ENCODE measurements at places on chromosomes 16 and 17.
A peak's percentile ranks its signal among the peaks of the same experiment; 100 is the strongest.

DNA sequence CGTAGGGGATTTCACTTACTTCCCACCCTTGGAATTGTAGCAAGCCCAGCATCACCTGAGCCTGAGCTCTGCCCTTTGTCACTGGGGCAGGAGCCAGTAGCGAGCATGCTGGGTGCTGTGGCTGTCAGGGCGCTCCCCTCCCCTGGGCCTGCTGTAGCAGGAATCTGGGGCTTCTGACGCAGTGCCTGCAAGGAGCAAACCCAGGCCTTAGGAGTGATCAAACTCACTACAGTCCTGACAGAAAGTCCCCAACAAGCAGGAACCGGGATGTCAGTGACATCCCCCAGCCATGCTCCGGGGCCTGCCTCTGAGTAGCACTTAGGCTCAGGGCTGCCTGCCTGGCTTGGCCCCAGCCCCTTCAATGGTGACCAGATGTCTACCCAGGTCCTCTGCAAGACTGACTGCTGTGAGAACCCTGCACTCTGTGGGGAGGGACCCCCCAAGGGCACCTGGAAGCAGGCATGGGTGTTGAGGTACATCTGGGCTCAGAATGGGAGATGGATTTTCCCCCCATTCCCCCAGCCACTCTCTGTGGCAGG lies 23.5 kb downstream of the PLD6 start:
- no peak for DNase-seq

GRCh38 chr17:70716551-70716950 lies 547.2 kb downstream of the KCNJ2 start:
- no peak for DNase-seq

DNA sequence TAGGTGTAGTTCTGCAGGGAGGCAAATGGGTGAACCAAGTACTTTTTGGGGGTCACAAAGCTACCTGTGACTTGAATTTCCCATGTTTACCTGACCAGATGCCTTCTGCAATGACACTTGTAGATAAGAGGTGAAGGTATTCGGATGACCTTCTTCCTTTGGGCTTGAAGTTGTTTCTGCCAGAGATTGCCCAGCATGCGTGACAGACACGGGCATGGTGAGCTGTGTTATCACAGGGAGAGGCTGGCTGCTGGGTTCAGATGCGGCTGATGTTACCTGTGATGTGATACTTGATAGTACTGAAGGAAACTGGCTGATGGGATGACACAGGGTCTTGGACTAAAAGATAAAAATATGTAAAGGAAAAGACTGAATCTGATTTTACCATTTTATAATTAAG lies 14.1 kb downstream of the PKD1L3 start:
- DNase-seq, result no peak

DNA sequence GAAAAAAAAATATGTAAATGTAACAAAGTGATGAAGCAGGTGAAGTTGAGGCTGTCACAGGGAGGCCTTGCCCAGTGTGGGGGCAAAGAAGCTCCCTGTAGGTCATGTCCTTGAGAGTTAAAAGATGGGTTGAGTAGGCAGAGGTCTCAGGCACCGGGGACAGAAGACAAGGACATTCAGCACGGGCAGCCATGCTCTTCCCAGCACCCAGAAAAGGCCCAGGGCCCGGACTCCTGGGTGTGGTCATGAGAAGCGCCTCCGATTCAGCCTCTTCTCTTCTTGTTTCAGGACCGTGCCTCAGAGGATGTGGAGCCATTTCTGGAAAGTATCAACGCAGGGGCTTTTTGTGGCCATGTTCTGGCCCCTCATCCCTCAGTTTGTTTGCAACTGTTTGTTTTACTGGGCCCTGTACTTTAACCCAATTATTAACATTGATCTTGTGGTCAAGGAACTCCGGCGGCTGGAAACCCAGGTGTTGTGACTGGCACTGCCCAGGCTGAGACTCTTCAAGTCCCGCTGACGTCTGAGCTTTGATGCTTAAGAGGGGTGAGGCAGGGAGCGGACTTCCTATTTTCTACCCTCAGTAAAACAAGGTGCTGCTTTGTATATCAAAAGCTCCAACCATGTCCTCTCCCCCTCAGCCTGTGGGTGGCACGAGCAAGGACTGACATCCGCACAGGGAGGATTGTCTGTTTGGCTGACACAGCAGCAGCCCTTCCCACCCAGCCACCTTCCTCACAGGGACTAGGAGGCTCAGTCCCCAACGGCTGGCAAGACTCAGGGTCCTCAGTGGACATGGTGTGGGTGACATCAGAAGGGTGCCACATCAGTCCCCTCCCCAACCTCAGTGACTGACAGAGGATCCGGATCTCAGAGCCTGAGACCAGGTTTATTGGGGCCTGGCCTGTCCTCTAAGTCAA lies 26.5 kb downstream of the PLA2G10 start:
- DNase-seq, result no peak

- no peak for DNase-seq
These were observed 35.8 kb downstream of the CPD start for GRCh38 chr17:30414486-30414885.

GRCh38 chr17:7561028-7561575 lies 617 bp upstream of the SENP3 start:
- peak; percentile 77 for DNase-seq

GRCh38 chr16:89375021-89375420 lies 115.3 kb downstream of the ANKRD11 start:
- no peak for DNase-seq

DNA sequence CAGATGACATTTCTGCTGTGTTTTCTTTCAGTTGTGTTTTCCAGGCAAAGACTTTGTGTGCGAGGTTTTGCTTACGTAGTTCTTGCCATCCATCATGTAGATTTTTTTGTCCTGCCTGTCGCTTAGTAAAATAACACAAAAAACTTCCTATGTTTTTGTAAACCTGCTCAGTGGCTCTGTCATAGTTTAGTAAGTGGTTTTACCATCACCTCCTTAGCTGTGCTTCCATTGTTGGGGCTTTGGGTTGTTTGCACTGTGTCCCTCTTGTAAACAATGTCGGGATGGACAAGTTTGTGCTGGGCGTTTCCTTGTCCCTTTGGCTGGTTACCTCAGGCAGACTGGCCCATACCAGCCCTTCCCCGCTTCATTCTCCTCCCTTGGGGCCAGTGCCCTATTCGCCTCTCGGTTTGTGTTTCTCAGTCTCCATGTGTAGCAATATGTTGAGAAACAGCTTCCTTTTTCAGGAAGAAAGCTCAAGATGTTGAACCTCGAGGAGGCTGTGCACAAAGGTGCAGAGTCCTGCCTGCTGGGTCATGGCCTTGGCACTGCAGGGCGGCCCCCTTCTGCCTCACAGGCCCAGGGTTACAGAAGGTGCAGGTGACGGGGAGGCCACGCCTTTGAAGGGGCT lies 74.6 kb downstream of the KSR1 start:
- DNase-seq, result no peak

- DNase-seq, result peak; percentile 27
These were observed 28.7 kb upstream of the GAS7 start for GRCh38 chr17:10226930-10227695.

GRCh38 chr16:29968205-29968604 lies 5.5 kb upstream of the TAOK2 start:
- no peak for DNase-seq

DNA sequence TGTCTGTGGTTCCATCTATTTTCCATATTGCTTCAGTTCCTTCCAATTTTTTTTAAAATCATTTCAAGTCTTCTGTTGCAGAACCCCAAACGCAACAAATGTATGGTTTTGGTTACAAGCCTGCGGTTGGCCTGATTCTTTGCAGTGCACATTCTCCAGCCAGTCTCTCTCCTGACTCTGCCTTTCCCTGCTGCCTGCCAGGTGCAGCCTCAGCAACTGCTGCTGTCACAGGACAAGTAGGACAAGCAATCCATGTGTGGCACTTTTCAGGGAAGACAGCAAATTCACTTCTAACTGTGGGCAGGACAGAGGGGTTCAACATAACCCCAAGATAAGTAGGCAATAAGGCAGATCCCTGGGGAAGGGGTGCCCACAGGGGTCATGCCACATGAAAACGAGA lies 24.2 kb downstream of the EMP2 start:
- no peak for DNase-seq

DNA sequence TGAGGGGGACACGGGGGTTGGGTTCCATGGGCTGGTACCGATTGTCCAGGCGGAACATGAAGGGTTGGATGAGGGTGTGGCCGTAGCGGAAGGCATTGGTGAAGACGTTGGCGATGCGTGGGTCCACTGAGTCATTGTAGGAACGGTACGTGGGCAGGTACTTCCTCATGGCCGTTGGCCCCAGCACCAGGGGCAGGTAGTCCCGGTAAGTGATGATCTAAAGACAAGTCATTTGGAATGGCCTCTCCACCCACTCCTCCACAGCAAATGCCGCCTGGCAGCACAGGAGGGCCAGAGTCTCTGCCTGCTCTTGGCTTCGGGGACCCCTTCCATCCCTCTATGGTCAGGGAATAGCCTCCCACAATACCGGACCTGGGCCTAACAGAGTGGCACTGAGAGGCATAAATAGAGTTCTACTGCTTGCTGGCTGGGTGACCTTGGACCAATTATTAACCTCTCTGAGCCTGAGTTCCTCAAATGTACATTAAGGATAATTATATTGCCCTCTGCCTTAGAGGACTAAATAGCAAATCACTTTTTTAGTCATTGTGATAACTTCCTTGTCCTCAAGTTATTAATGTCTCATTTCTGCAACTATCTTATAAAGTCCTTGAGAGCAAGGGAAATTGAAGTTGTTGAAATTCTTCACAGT lies 7.2 kb downstream of the MPO start:
- DNase-seq, result no peak

DNA sequence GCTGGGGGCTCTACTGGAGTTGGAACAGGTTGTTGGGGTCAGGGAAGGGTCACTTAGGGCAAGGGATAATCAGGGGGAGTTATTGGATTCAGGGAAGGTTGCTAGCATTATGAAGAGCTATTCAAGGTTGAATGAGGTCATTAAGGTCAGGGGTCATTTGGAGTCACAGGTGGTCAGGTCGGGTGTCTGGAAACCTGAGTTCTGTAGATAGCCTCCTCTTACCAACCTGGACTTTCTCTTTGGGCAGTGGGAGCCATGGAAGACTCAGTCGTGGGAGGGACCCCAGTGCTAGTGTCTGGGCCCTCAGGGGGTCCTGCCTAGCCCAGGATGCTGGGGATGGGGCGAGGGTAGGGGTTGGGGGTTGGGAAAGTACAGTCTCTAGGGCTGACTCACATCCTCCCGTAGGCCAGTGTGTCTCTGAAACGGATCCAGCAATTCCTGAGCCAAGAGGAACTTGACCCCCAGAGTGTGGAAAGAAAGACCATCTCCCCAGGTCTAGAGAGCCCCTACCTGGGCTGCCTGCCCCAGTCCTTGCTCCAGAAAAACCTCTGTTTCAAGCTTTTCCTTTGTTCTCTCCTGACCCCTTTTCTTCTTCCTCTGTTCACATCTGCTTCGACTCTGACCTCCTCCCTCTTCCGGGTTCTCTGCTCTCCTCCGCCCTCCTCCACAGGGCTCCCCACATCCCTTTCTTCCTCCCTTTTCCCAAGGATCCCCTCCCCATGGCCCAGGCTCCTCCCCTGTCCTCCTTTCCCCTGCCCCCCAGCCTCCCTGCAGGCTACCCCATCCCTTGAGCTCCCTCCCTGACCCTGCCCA lies 33.5 kb downstream of the ABCC3 start:
- no peak for DNase-seq

GRCh38 chr16:85311741-85312140 lies 199.5 kb upstream of the CIBAR2 start:
- DNase-seq, result no peak

GRCh38 chr16:1917665-1918350 lies 407 bp downstream of the HS3ST6 start:
- DNase-seq, result no peak

GRCh38 chr17:42517516-42517915 lies 18.5 kb upstream of the NAGLU start:
- peak; percentile 63 for DNase-seq

GRCh38 chr17:28046034-28046825 lies 3.8 kb downstream of the NLK start:
- no peak for DNase-seq

GRCh38 chr17:2050300-2051060 lies 4.4 kb upstream of the HIC1 start:
- no peak for DNase-seq

DNA sequence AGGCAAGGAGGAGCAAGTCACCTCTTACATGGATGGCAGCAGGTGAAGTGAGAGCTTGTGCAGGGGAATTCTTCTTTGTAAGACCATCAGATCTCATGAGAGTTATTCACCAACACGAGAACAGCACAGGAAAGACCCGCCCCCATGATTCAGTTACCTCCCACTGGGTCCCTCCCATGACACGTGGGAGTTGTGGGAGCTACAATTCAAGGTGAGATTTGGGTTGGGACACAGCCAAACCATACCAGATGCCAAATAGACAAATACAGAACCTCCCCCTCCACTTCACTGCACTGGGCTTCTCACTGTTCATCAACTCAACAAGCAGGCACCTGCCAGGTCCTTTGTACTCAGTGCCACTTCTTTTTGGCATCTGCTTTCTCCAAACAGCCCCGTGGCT lies 100.2 kb downstream of the WSCD1 start:
- DNase-seq, result no peak

DNA sequence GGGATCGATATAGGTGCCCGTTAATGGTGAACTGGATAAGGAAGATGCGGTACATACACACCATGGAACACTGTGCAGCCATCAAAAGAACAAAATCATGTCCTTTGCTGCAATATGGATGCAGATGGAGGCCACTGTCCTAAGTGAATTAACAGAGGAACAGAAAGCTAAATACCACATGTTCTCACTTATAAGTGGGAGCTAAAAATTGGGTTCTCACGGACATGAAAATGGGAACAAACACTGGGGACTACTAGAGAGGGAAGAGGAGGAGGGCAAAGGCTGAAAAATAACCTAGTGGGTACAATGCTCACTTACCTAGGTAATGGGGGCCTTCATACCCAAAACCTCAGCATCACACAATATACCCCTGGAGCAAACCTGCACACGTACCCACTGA lies 302.6 kb downstream of the XYLT1 start:
- DNase-seq, result no peak

- DNase-seq, result no peak
These were observed 45.2 kb downstream of the CMTM3 start for GRCh38 chr16:66649636-66650205.

DNA sequence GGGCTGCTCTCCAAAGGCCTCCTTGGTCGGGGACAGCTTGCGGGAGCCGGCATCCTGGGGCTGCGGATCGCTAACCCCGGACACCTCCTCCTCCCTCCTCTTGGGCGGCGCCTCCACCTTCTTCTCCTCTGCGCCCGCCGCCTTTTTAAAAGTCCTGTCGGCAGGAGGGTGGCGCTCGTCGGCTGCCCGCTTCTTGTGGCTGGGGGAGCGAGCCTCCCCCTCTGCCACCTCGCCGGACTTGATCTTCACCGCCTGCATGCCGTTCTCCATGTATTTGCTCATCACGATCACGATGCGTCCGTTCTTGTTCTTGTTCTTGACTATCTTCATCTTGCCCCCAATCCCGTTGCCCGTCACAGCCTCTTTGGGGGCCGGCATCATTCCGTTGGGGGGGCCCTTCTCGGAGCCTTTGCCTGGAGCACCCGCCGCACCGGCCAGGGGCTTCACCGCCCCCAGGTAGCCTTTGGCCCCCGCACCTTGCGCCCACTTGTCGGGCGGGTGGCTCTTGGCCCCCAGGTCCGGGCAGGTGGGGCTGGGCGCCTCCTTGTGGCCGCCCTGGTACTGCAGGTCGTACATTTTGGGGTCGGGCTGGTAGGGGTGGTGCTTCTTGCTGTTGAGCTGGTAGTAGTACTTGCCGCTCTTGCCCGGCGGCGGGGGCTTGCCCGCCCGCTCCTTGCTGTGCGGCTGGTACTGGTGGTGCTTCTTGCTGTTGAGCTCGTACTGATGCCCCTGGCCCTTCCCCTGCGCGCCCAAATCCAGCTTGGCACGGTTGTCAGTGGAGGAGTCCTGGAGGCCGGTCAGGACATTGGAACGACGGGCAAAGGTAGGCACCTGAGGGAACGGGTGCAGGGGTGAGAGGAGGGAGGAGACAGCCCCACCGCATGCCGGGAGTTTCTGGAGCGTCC lies 4.4 kb downstream of the CBX4 start:
- DNase-seq, result no peak
